ENCODE measurements at places on chromosomes 5 and 9. TPM values are rescaled to one million over a fixed set of nuclear protein-coding genes. Genes with fewer than 3 reads are reported as not detected.

DNA sequence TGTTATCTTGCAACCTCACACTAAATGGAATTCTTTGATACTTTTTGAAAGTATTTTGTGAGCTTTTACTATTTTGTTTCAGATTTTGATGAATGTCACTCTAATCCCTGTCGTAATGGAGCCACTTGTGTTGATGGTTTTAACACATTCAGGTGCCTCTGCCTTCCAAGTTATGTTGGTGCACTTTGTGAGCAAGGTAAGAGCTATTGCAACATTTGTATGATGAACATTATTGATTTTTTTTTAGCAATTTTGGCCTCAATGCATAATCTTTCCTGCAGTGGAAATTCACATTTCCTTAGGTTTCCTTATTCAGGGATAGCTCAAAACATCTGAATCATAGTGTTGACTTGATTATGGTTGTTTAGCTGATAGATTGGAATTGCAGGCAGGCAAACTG, 76.3 kb downstream of the VCAN start:
- H3K4me1 ChIP-seq: no peaks in the 10 kb centered on the region
- H3K4me3 ChIP-seq: no peak overlapping the region
- DNase-seq: no peak
- H3K27me3 ChIP-seq: no peaks in the 10 kb centered on the region

GRCh38 chr5:18068826-18069225, 434.6 kb downstream of the TAF11L14 start:
- no peak overlapping the region for H3K27ac ChIP-seq
- no peaks in the 10 kb centered on the region for H3K36me3 ChIP-seq
- no peaks in the 10 kb centered on the region for H3K27me3 ChIP-seq
- no peaks in the 10 kb centered on the region for H3K4me1 ChIP-seq
- DNase-seq: no peak
- no peak overlapping the region for H3K4me3 ChIP-seq

PCDHGA8 gene
- total RNA-seq: 0.35 TPM

DNA sequence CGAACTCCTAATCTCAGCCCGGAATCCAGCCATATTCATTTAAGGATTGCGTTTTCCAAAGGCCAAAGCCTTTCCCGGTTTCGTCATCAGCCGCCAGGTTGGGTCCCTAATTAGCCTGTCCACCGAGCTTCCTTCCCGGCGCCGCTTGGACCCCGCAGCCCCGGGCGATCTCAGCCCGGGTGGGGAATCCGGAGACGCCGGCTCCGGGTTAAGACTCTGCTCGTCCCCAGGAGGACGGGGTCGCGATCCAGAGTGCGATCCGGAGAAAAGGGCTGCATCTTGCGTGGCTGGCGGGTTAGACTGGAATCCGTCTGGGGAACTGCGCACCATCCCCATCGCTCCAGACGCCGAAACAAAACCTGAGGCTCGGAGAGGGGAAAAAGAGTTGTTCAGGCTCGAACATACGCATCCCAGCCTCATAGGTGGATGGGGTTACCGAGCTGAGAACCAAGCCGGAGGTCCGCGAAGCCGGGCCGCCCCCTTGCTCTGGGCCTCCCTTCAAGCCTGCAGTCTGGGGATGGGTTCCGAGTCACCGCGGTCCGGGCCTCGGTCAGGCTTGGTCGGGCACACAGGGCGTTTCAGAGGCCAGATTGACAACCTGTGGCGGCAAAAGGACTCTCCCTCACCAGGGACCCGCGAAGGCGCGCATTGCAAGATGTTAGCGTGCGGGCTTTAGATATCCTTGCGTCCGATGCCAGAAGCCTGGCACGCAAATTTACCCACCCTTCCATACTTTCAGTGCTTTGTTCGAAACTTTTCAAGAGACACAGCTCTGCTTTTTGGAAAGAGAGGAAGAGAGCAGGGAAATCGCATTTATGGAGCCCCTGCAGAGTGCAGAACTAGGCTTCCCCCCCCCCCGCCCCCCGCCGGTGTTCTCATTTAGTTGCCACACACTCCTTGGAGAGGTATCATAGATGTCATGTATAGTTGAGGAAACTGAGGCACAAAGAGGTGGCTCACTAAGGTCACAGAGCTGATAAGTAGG, 7.9 kb downstream of the MSX2 start:
- no peak overlapping the region for H3K27ac ChIP-seq
- H3K4me1 ChIP-seq: no peaks in the 10 kb centered on the region
- H3K4me3 ChIP-seq: no peak overlapping the region

DNA sequence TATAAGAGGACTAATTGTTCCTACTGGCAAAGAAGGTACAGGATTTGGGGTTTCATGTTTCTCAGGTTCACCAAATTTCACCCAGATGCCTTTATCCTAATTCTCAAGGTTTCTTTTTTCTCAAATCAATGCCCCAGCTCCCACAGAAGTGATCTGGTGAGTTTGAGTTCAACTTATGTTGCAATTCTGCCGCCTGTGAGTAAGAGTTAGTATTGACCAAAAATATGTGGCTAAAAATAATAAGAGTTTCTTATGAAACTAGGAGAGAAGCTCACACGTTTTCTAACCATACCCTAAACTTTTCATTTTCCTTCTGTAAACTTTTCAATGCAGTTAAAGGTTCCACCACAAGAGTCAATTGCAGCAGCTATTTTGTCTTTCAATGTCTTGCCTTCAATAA, 15.1 kb downstream of the SLCO6A1 start:
- DNase-seq: no peak
- no peaks in the 10 kb centered on the region for H3K36me3 ChIP-seq
- H3K27me3 ChIP-seq: no peaks in the 10 kb centered on the region
- no peak overlapping the region for H3K4me3 ChIP-seq
- no peak overlapping the region for H3K27ac ChIP-seq
- no peaks in the 10 kb centered on the region for H3K4me1 ChIP-seq

- no peaks in the 10 kb centered on the region for H3K36me3 ChIP-seq
- no peaks in the 10 kb centered on the region for H3K27me3 ChIP-seq
- no peak overlapping the region for H3K4me3 ChIP-seq
- H3K4me1 ChIP-seq: no peaks in the 10 kb centered on the region
- H3K27ac ChIP-seq: no peak overlapping the region
- DNase-seq: no peak
Measured at GRCh38 chr5:53488195-53488722, 7.8 kb downstream of the FST start.

EEIG1 gene
- 71.8 TPM for total RNA-seq

NDOR1 gene
- total RNA-seq: 39.2 TPM

- no peaks in the 10 kb centered on the region for H3K4me1 ChIP-seq
- H3K27ac ChIP-seq: no peak overlapping the region
- H3K27me3 ChIP-seq: no peaks in the 10 kb centered on the region
- DNase-seq: no peak
Measured at GRCh38 chr5:83322273-83322924, 149.1 kb upstream of the VCAN start.

DNA sequence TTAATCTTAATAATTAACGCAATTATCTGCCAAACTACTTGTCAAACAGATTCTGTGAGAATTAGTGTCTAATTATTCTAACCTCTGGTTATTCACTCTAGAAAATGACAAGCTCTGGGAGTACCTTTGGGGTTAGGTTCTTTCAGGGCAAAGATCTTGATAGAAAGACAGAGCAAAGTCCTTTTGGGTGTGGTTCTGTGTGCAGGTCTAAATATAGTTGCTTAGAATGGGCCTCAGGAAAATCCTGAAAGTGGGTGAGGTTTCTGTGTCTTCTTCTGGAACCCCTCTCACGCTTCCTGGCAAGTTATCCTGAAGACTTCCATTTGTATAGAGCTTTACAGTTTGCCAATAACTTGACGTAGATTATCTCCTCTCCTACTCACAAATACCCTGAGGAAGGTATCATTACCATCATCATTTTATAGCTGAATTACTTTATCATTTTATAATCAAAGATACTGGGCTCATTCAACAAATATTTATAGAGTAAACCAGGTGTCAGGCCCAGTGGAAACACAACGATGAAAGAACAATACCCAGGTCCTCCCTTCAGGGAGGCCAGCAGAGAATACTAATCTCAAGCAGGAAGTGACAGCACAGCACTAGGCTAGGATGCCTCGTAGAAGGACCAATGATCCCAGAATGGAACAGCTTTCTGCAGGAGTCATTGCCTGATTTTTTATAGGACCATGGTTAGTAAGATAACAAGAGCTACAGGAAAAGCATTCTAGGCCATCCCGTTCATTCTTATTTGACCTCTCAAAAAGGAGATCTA, 27.6 kb upstream of the LHFPL2 start:
- H3K36me3 ChIP-seq: no peaks in the 10 kb centered on the region
- no peaks in the 10 kb centered on the region for H3K27me3 ChIP-seq
- DNase-seq: no peak
- peak overlapping the region; percentile 65 for H3K27ac ChIP-seq
- H3K4me1 ChIP-seq: no peaks in the 10 kb centered on the region

DNA sequence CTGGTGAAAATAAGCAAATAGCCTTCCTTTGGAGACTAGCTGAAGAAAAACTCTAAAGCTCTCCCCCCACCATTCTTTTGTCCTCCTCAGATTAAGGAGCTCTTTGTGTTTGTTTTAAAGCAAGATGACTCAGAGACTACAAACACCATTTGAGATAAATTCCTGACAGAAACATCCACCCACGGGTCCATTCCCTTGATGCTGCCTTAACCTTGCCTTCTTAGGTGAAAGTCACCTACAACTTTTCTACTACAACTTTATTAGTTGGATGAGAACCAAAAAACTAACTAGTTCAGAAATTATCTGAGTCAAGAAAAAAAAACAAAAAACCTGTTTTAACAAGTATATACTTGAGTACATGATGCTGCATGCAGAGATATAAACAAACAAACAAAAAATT, 831.1 kb downstream of the NR2F1-AS1 start:
- no peaks in the 10 kb centered on the region for H3K4me1 ChIP-seq
- H3K36me3 ChIP-seq: no peaks in the 10 kb centered on the region
- no peak overlapping the region for H3K27ac ChIP-seq
- no peak overlapping the region for H3K4me3 ChIP-seq

DNA sequence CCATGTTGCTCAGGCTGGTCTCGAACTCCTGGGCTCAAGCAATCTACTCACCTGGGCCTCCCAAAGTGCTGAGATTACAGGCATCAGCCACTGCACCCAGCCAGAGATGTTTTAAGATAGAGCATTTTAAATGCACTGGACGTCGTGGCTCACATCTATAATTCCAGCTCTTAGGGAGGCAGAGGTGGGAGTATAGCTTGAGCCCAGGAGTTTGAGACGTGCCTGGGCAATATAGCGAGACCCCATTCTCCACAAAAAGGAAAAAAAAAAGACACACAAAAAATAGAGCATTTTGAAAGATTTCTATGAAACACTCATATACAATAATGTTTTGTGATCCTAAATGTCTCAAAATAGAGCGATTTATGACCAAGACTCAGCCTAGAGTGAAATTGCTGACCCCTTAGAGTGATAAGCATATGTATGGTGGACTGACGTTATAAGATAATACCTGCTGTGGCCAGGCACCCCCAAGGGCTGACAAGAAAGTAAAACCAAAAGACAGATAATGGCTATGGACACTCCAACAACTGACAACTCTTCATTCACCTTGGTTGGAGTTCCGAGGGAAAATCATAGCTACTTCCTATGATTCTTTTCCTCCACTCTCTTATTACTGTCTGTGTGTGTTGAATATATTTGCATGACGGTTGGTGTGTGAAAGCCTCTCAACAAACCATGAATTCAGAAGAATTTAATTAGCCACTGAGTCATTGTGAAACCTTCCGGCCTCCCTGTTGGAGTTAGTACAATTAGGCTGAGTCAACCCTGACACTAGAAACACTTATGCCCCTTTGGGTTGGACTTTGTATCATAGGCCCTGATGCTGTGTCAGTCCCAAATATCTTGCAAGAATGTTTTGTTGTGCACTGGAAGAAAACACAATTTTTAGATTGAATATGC, 526.5 kb upstream of the NUDT12 start:
- no peaks in the 10 kb centered on the region for H3K36me3 ChIP-seq
- no peaks in the 10 kb centered on the region for H3K4me1 ChIP-seq
- no peaks in the 10 kb centered on the region for H3K27me3 ChIP-seq
- DNase-seq: no peak
- H3K27ac ChIP-seq: no peak overlapping the region

CSF2 gene
- total RNA-seq: not detected

EXOC3 gene
- 106 TPM for total RNA-seq

DNA sequence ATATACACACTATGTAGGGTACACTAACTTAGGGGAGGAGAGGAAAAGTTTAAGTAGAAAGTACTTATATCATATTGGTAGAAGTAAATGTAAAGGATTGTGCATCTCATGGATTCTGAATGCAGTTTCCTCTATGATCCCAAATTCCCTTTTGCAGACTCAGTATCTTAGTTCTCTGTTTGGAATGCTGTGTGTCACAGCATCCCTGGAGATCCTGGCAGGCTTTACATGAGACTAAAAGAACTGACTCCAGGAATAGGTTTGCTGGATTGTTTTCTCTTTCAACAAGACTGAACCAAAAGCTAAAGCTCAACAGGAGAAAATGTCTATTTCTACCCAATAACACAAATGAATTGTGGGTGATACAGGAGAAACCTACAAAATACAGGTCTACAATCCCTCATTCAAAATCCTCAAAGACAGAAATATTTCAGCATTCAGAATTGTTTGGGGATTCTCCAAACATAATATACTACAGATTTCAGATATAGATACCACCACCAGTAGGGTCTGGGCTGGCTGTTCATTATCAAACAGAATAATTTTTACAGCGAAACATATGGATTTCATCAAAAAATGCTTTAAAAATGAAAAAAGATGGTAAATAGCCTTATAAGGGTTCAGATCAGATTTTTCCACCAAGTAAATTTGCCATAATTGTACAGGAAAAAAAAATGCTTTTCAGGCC, 324.7 kb upstream of the GRAMD2B start:
- DNase-seq: no peak
- H3K4me1 ChIP-seq: no peaks in the 10 kb centered on the region
- no peak overlapping the region for H3K27ac ChIP-seq

SLC22A4 gene
- 25.5 TPM for total RNA-seq

DNA sequence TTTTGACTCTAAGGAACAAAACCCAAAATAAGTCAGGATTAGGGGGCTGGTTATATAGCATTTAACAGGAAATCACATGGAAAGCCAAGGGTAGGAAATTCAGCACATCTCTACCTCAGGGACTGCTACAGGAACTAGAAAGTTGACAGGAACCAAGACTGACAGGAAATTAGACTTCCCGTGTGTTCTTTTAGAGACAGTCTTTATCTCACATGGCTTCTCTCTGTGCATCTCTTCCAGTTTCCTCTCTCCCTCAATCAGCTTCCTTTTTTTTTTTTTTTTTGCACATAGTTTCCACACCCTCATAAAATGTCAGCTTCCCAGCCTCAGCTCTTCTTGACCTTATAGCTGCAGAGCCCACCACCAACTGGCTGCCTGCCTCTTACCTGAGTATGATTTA, 4.8 kb downstream of the RECK start:
- no peak for DNase-seq
- H3K4me1 ChIP-seq: peaks cover 5% of the 10 kb centered on the region
- H3K27me3 ChIP-seq: no peaks in the 10 kb centered on the region
- H3K27ac ChIP-seq: no peak overlapping the region
- no peaks in the 10 kb centered on the region for H3K36me3 ChIP-seq

- H3K4me3 ChIP-seq: no peak overlapping the region
- no peaks in the 10 kb centered on the region for H3K27me3 ChIP-seq
- H3K4me1 ChIP-seq: no peaks in the 10 kb centered on the region
- no peak overlapping the region for H3K27ac ChIP-seq
- no peaks in the 10 kb centered on the region for H3K36me3 ChIP-seq
- no peak for DNase-seq
Measured at GRCh38 chr5:145543968-145544367, 291.2 kb downstream of the PRELID2 start.
